Stomach (tissue), 19 donors: ENCODE measurements at places on chromosomes 1 and 21. TPM values are rescaled to one million over a fixed set of nuclear protein-coding genes. Genes with fewer than 3 reads are reported as not detected.

DNA sequence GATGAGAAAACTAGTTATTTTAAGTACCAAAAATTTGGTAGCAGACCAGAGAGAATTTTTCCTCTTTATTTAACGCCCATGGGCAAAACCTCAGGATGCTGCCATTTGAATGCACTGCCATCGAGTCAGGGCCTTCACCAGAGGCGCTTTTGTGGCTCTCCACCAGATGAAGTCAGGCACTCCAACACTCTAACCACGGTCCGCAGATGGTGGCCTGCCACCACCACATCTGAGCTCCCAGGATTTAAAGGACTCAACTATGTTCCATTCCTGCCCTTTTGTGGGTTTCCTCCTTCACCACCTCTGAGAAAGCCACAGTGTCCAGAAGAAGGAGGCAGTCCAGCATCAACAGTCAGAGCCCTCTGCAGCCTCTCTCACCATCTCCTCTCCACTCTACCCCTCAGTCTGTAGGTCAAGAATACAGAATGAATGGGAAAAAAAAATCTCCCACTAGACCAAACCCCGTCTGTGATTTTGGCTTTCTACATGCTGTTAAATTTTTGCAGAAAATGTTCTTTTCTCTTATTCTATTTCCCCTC is 647.4 kb downstream of the USP25 start:
- no peaks in the 10 kb centered on the region for H3K36me3 ChIP-seq
- DNase-seq = no peak
- H3K27ac ChIP-seq = no peak overlapping the region
- H3K27me3 ChIP-seq = no peaks in the 10 kb centered on the region

Gene AGRN
- 33.7 TPM for polyA plus RNA-seq

DNA sequence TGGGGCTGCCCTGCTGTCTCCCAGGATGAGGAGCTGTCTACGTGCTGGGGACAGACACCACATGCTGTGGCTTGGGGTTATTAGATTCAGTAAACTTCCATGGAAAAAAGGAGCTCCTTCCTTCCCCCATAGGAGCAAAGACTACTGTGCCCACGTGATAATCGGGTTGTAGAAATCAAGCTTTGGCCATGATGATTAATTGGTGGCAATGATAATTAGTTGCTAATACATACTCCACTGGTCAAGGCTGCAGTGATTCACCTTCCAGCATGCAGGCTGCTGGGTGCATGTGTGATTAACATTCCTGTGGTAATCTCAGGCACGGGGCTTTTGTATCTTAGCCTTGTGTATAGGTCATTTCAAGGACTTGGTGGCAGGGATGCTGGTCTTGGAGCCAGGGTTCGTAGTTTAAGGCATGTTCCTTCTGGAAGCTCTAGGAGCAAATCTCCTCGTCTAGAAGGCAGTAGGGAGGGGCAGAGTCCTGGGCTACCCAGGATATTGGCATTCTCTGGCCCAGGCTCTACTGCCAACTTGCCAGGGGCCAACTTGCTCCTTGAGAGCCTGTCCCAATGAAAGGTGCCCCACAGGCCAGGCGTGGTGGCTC is 41.4 kb downstream of the TMCO4 start:
- H3K4me3 ChIP-seq = no peak overlapping the region
- no peaks in the 10 kb centered on the region for H3K27me3 ChIP-seq
- no peak for DNase-seq
- H3K4me1 ChIP-seq = no peaks in the 10 kb centered on the region

DNA sequence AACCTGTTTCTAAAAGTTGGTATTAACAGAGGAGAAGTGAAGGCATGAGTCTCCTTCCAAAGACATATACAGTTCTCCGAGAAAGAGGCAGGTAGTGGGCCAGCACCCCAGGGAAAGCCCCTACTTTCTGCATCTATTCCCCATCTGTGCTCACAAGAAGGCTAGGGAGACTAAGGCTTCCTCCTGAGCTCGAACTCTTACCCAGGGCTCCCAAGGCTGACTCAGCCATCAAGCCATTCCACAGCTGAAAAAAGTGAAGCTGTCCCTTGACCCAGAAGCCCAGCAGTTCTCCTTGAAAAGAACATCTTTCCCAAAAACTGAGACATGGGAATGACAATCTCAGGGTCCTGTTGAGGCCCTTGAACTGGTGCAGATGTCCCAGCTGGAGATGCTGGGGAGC is 1.9 kb upstream of the PADI3 start:
- no peaks in the 10 kb centered on the region for H3K36me3 ChIP-seq
- DNase-seq = no peak
- H3K4me1 ChIP-seq = no peaks in the 10 kb centered on the region
- H3K27ac ChIP-seq = no peak overlapping the region

- no peaks in the 10 kb centered on the region for H3K36me3 ChIP-seq
- no peak overlapping the region for H3K27ac ChIP-seq
- H3K4me3 ChIP-seq = no peak overlapping the region
- DNase-seq = no peak
- H3K27me3 ChIP-seq = no peaks in the 10 kb centered on the region
- no peaks in the 10 kb centered on the region for H3K4me1 ChIP-seq
Measured at GRCh38 chr1:164510435-164510834, 48.5 kb upstream of the PBX1 start.

GRCh38 chr1:6384962-6385361 is 8.6 kb downstream of the ACOT7 start:
- peak; percentile 69 for DNase-seq
- H3K36me3 ChIP-seq = no peaks in the 10 kb centered on the region
- no peaks in the 10 kb centered on the region for H3K27me3 ChIP-seq
- no peak overlapping the region for H3K4me3 ChIP-seq
- H3K27ac ChIP-seq = peak overlapping the region; percentile 65

Gene MARK1
- polyA plus RNA-seq = 1.7 TPM

DNA sequence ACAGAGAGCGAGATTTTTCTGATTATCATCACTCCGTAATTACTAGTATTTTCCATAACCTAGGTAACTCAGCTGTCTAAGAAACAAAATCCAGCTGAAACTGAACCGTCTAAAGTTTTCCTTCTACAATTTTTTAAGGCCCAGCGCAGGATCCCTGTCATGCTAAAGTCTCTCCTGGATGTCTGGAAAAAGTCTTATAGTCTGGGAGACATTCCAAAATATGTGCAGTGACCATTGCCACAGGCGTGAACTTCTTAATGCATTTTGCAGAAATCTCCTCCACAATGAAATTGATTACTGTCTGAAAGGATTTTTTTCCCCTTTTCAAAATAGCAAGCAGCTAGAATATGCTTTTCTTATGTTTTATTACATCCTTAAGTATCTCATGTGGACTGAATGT is 209.3 kb upstream of the C1orf105 start:
- H3K4me1 ChIP-seq = no peaks in the 10 kb centered on the region
- H3K36me3 ChIP-seq = no peaks in the 10 kb centered on the region
- no peak overlapping the region for H3K27ac ChIP-seq
- no peak for DNase-seq

GRCh38 chr1:201307231-201307630 is 23.9 kb downstream of the PKP1 start:
- H3K4me1 ChIP-seq = peaks cover 15% of the 10 kb centered on the region
- DNase-seq = no peak
- H3K27ac ChIP-seq = no peak overlapping the region
- no peaks in the 10 kb centered on the region for H3K36me3 ChIP-seq
- no peak overlapping the region for H3K4me3 ChIP-seq

Gene OLFML2B
- polyA plus RNA-seq = 0.31 TPM

Gene OLIG1
- polyA plus RNA-seq = not detected

GRCh38 chr1:101175466-101175865 is 61.4 kb upstream of the S1PR1 start:
- no peak overlapping the region for H3K27ac ChIP-seq
- no peak overlapping the region for H3K4me3 ChIP-seq
- no peak for DNase-seq
- no peaks in the 10 kb centered on the region for H3K27me3 ChIP-seq

- no peaks in the 10 kb centered on the region for H3K27me3 ChIP-seq
- peak overlapping the region; percentile 68 for H3K4me3 ChIP-seq
- H3K27ac ChIP-seq = no peak overlapping the region
Measured at GRCh38 chr1:40478276-40478675, 1.2 kb downstream of the ZFP69 start.

DNA sequence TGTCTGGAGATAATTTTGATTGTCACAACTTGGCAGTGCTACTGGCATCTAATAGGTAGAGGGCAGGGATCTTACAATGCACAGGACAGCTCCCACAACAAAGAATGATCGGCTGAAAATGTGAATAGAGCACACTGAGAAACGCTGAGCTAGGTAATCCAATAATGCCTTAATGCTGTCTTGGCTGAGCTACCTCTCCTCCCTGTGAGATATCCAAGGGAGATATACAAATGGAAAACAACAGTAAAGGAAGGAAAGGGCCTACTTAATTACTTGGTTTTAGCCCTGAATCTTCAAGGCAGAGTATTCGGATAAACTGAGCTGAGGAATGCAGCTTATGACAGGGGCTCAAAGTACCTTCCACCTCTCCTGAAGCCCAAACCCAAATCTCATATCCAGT is 2.9 kb downstream of the DNASE2B start:
- DNase-seq = no peak
- no peaks in the 10 kb centered on the region for H3K4me1 ChIP-seq
- H3K4me3 ChIP-seq = no peak overlapping the region
- H3K27ac ChIP-seq = no peak overlapping the region
- H3K36me3 ChIP-seq = no peaks in the 10 kb centered on the region
